ENCODE measurements at places on chromosomes 3 and 15.

GRCh38 chr15:60444289-60444912 lies 34.5 kb downstream of the ICE2 start:
- peak; percentile 53 for DNase-seq

GRCh38 chr15:33148129-33148751 lies 46.3 kb downstream of the FMN1 start:
- DNase-seq: no peak

- no peak for DNase-seq
Measured at GRCh38 chr3:147398813-147399534, 7.4 kb downstream of the ZIC4 start.

DNA sequence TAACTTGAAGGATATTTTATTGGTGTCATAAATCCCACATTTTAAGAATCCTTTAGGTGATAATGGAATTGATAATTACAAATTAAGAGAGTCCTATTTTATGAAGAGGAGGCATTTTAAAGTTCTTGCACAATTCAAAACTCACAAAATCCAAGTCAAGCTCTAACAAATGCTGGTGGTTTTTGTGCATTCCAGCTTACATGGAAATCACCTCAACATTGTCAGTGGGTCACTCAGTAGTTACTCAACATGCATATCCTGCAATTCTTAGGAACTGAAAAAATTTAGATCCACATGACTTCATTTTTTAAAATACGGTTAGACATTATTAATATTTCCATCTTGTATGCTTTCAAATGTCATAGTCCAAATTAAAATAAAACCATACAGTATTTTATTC lies 487.2 kb downstream of the CNTN3 start:
- peak; percentile 36 for DNase-seq

DNA sequence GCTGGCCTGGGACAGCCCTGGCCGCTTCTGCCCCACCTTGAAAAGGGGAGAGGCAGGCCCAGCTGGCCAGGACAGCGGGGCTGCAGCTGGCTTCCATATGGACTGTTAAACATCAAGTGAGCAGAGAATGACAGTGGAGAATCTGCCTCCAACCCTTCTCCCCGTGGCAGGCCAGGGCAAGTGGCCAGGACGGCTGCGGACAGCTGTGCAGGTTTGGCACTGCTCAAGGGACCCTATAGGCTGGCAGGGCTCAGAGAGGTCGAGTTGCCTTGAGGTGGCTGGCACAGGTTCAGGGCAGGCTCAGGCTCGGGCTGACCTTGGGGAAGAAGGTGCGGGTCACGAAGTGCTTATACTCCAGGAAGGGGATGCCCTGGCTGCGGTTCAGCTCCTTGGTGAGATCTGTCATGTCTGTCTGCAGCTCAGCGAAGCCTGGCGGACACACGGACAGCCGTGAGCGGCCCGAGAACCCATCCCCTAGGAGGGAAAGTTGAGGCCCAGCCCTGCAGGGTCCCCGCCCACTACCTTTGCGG lies 24.3 kb downstream of the H1-8 start:
- DNase-seq: no peak

DNA sequence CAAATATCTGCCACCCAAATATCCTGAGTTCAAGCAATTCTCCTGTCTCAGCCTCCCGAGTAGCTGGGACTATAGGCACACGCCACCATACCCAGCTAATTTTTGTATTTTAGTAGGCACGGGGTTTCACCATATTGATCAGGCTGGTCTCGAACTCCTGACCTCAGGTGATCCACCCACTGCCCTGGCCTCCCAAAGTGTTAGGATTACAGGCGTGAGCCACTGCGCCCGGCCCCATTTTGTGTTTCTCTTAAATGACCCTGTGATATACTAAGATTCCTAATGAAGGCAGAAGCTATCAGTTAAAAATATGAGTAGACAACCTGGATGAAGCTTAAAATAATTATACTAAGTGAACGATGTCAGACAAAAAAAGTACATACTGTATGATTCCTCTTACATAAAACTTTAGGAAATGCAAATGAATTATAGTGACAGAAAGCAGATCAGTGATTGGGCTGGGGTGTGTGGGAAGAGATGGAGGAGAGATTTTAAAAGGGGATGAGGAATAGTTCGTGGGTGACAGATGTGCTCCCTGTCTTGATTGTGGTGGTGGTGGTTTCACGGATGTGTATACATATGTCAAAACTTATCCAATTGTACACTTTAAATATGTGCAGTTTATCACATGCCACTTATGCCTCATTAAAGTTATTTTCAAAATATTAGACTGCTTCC lies 3.8 kb upstream of the KLHL40 start:
- DNase-seq: no peak

GRCh38 chr3:40200692-40201316 lies 108.7 kb upstream of the EIF1B start:
- DNase-seq: no peak

DNA sequence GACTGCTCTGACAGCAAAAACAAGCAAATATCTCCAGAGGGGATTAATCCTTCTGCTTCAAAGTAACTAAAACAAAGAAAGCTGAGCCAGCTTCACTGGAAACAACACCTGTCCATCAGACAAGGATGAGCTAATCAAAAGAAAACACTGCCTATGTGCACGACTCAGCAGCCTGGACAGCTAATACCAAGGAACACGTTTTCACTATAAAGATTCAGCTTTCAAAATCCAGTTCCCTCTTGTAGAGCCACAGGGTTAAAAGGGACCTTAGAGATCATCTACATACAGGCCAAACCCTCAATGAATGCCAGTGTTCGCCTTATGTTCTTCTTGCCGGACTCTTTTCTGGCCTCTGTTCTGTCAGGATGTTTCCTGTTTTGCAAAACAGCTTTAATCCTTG lies 6.9 kb downstream of the TUSC7 start:
- no peak for DNase-seq

GRCh38 chr3:29335438-29335837 lies 54.6 kb downstream of the RBMS3 start:
- peak; percentile 99 for DNase-seq

GRCh38 chr15:41567862-41568261 lies 8.8 kb downstream of the TYRO3 start:
- no peak for DNase-seq

DNA sequence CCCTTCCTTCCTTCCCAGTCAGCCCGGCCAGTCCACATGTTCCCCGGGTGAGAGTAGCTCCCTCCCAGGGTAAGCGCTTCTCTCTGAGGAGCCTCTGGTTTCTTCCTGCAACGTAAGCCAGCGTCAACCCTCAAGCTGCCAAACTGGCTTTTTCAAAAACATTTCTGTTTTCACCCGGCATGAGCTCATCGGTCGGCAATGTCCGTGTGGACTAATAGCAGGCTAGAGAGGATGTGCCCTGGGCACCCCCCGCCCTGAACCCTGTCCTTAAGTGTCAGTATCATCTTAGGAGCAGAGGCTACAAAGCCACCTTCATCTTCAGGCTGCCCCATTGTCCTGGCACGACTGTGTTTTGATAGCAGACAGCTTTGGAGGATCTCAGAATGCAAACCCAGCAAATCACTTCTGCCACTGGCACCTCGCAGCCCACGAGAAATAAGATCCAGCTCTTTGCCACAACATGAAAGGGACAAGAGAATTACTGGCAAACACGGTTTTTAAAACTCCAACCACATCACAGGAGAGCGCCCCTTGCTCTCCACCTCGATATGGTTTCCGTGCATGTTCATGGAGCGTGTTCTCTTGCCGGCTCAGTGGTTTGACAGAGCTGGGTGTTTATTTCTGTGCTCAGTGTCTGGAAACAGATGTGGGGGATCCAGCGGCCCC lies 9.9 kb downstream of the ALDH1A3 start:
- peak; percentile 70 for DNase-seq

GRCh38 chr3:37566730-37567129 lies 294.9 kb upstream of the CTDSPL start:
- DNase-seq: no peak

DNA sequence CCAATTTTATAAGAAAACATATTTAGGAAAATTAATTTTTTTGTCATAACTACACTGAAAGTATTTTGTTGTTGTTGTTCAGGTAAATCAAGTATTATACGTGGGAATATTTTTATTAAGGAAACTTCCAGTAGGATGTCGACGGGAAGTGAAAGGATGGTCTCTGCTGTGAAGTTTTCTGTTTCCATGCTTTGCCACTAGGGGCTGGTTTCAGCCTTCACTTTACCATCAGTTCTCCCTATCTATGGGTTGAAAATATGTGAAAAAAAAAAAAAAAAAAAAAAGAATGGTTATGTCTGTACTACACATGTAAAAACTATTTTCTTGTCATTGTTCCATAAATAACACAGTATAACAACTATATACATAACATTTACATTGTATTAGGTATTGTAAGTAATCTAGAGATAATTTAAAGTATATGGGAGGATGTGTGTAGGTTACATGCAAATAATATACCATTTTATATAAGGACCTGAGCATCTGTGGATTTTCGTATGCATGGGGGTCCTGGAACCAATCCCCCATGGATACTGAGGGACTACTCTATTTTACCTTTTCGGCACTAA lies 136.7 kb downstream of the SMAD6 start:
- peak; percentile 70 for DNase-seq

GRCh38 chr3:100072326-100073048 lies 41.8 kb downstream of the FILIP1L start:
- peak; percentile 67 for DNase-seq

- peak; percentile 83 for DNase-seq
Measured at GRCh38 chr3:105364128-105364527, 2.6 kb upstream of the ALCAM start.

GRCh38 chr15:42705336-42705735 lies 31.6 kb downstream of the CDAN1 start:
- no peak for DNase-seq
